ENCODE measurements at places on chromosomes 16 and 17.
A peak's percentile ranks its signal among the peaks of the same experiment; 100 is the strongest.

GRCh38 chr17:37299257-37299980 is 76.4 kb upstream of the C17orf78 start:
- DNase-seq, result no peak

DNA sequence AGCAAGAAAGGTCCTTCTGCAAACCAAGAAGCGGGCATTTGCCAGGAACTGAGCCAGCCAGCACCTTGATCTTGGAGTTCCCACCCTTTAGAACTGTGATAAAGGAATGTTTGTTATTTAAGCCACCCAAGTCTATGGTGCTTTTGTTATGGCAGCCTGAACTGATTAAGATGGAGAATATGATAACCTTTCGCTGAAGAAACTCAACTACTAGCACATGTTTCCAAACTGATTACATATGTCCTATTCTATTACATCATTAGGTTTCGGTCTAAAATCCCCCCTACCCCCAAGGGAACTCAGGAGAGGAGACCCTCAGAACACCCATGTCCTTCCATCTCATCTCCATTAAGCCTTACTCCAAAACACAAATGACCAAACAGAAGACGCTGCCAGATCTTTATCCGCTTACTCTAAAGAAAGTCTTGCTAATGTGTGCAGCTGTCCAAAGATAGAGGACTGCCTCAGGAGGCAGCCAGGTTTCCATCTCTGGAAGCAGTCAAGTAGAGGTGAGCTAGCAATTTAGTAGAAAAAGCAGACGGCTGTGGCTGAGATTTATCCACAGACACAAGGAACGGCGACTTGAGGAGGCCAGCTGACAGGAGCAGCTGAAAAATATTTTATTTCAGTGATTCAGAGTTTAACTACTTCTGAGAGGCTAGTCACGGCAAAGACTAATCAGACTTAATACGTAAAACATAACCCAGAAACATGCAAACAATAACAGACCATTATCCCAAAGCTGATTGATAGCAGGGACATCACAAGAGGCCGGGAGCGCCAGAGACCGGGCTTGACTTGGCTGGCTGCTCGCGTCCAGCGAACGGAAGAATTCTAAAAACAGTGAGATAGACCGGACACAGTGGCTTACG is 611.4 kb upstream of the CDH5 start:
- DNase-seq, result peak; percentile 82

- no peak for DNase-seq
These were observed 8.0 kb downstream of the MAP3K14 start for GRCh38 chr17:45308840-45309239.

GRCh38 chr16:74607310-74607961 is 522 bp upstream of the GLG1 start:
- no peak for DNase-seq

DNA sequence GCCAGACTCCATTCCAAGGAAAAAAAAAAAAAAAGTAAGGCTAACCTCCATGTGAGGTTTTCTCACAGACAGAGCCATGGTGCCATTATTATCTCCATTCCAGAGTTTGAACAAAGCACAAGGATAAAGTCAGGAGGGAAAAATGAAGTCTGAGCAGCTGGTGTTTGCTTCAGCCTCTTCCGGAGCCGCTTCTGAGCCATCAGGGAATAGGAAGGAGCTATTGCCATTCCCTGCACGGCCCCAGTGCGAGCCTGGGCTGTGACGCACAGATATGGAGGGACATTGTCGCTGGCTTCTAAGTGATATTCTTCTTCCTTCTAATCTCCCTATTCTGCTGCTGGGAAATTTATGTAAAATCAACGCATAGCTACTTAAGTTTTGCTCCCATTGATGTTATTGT is 69.5 kb upstream of the PIRT start:
- no peak for DNase-seq

DNA sequence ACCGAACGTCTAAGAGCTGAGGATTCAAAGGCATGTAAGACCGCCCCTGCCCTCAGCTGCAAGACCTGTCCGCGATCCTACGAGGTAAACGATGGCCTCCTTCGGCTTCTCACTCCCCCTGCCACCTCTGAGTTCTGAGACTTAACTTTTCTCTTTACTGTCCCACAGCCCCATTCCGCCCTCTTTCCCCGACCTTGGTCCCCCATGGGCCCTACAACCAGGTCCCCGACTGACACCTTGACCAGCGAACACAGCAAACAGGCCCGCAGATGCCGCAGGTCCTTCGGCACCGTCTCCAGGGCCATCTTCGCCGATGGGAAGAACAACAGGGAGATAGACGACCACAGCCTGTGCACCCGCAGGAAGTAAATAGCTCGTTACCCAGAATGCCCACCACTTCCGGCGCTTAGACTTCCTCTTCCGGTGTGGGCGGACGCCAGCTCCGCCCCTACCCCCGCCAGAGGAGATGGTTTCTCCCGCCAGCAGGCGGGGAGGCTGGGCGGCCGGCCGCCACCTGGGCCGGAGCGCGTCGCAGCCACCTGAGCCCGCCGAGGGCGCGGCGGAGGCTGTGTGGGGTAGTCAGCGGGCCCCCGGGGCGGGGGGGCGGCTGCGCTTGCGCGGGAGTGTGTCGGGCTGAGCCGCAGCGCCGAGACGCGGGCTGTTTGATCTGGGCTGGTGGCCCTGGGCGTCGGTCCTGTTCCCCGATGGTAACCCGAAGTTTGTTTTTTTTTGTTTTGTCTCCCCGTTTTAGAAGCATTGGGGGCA is at the start of gene SUPT4H1:
SUPT4H1 (minus strand) TSS at position 371 of the 765 bp plus-strand sequence; CDS start at position 305, 66 bp downstream.
- DNase-seq, result peak; percentile 91

Data from EH (cell line).